ENCODE measurements at places on chromosomes 16 and 17.

DNA sequence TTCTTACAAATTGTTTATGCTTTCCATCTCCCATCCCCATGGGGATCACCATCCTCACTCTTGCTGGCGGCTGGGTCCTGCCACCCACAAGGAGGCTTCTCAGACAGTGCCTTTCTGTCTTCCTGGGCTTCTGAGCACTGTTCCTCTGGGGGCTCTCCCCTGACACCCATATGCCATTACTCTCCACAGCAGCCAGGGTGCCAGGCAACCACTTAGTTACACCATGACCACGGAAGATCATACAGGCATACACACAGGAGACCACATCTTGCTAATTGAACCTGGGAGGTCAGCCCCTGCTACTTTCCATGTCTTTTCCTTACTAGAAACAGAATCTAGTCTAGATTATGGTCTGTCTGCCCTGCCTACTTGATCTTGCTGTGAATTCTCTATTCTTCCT is 27.7 kb upstream of the HS3ST2 start:
- no peak for DNase-seq

DNA sequence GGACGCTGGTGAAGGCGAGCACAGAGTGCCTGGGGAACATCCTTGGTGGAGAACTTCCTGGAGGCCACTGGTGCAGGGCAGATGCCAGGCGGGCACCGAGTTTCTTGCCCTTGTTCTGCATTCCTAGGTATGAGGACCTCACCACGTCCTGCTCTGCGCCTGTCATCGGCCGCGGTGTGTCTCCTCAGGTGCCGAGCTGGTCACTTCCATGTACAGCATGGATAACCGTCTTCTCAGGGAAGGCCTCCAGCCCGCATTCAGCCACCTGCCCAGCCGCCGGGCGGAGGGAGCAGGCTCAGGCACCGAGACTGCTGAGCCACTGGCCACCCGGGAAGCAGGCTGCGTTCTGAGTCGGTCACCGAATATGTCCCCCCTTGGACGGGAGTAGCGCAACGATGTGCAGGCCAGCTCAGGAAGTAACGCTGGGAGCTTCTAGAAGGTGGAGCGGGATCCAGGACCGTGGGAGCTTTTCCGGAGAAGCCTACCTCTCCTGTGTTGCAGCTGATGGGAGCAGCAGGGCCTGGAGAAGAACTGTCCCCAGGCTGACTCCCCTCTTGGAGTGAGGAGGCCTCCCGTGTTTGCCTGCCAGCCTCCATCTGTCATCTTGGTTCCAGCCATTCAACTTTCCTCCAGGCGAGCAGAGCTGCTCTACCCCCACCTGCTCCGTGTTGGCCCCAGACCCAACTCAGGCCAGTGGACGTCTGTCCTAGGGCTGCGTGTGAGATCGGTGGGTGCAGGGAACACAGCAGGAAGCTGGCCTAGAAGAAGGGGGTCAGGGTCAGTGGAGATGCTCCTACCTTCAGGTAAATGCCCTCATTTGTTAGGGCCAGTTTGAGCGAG is 2.1 kb upstream of the BAIAP2 start:
- no peak for DNase-seq

GRCh38 chr17:66450008-66450851 is 147.8 kb downstream of the PRKCA start:
- DNase-seq = no peak

- DNase-seq = peak; percentile 75
These were observed 30.6 kb upstream of the ETV4 start for GRCh38 chr17:43576563-43577229.

DNA sequence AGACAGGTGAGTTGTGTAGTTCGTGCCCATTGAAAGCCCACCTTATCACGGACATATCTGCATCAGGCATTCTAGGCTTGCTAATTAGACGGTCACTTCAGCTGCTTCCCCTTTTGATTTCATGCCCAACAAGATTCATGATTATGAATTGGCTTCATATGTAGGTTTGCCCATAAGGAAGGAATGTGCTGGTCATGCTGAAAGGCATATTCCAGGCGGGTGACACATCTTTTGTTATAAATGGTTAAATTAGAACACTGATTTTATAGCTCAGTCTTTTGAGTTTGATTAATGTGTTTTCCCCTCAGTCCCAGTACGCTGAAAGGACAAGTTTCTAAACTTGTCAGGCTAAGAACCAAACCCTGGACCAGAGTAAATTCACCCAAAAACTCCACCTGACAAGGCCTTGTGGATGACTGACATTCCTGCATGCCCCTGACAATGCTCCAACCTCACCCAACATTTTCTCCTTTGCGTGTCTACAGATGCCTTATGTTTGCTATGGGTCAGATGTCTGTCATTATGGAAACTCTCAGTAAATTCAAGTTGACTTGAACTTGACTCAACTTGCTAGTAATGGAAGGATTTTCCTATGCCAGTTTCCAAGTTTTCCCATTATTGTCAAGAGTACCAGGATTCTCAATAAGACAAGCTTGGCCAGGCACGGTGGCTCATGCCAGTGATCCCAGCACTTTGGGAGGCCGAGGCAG is 421.9 kb downstream of the PMP22 start:
- DNase-seq = no peak

DNA sequence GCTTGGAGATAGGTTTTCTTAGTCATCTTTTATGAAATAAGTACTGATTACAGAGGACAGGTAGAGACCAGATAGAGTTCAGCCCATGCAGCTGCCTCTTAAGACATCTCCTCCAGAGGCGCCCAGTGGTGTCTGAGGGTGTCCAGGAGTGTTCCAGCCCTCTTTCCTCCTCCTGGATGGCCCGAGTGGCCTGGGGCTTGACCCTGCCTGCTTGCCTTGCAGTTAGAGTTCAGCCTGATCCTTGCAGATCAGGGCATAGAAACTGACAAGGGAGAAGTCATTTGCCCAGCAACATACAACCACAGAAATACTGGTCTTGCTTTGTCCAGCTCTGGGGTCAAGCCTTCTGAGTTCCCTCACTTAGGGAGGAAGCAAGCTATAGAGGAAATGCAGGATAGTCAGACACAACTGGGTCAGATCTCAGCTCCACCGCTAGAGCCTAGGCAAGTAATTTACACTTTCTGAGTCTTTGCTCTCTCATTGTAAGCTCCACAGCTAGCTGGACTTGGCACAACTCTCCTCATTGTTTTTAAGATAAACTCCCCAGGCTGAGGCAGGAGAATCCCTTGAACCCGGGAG is 3.6 kb upstream of the CCL1 start:
- DNase-seq = no peak

DNA sequence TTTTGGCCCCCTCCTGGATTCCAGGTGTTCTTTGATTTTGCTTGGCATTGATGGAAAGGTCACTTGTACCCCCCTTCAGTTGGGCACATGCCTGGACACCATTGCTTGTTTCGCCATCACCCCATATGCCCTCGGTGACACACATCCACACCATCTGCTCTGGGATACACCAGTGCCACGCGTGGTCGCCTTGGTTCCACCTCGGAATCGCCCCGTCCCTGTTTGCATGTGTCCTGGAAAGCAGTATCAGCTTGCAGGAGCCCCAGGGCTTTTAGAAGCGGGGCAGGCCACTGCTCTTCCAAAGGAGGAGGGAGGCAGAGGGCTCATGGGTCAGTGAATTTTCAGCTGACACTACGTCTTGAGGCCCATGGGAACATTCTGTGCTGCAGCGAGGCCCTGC is 607.9 kb downstream of the KCNJ18 start:
- DNase-seq = no peak

DNA sequence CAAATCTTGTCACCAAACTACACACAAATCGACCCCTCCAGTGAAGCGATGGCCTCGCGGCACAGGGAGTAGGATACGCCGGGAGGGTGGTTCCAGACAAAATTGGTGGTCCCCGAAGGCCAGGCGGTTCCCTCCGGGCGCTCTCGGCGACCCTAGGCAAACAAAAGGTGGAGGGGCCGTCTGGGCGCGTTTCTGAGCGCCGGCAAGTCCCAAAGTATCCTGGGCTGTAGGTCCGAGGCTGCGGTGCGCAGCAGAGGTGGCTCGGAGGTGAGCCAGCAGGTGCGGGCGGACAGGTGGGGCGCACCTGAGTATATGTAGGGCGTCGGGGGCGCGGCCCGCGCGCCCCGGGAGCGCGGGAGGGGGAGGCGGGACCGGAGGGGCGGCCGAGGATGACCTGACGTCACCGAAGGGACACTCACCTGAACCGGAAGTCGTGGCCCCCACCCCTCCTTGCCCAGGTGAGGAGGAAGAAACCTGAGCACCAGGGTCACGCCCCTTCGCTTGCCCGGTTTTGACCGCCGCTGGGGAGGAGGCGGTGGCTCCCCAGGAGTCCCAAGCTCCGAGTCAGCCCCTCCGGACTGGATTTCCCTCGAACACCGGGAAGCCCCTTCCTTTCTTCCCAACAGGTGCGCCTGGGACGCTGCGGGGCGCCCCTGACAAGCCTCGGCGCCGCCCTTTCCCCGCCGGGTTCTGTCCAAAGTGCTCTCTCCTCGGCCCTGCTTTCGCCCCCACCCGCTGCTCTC is at the start of gene CLDN7:
CLDN7 (minus strand) TSS at position 287 of the 743 bp plus-strand sequence. CDS start 435 bp downstream, outside the sequence.
- no peak for DNase-seq

DNA sequence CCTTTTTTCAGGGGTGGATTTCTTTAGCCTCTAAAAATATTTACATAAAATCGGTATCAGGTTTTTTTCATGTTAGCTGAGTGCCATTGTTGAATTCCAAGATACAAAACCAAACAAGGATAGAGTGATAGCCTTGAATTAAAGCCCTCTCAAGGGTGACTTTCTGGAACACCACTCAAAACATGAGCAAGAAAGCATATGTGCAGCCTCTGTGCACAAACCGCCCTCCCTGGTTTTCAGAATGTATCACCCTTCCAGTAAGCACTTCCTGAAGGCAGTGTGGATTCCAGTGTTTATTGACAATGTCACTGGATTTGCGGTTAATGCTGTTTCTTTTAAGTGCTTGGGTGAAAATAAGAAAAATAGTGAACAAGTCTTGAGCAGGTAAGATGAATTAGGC is 597.7 kb downstream of the TMEM114 start:
- no peak for DNase-seq

- DNase-seq = peak; percentile 15
These were observed 56.1 kb upstream of the ACSF3 start for GRCh38 chr16:89037261-89038152.

DNA sequence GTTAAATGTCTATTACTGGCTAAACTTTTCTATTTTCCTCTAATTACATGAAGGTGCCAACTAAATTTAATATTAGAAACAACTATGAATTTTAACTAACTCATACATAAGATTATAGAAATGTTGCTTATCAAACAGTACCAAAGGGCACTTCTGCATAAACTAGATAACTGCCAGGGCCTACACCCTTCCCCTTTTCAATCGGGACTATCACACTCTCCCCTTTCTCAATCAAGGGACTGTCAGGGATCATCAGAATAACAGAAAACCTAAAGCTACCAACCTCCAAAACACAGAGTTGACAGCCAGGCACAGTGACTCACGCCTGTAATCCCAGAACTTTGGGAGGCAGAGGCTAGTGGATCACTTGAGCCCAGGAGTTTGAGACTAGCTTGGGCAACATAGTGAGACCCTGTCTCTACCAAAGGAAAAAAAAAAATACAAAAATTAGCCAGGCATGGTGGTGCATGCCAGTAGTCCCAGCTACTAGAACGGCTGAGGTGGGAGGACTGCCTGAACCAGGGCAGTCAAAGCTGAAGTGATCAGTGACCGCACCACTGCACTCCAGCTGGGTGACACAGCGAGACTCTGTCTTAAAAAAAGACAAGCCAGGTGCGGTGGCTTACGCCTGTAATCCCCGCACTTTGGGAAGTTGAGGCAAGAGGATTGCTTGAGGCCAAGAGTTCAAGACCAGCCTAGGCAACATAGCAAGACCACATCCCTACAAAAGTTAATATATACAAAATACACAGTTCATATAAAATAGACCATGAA is 3.2 kb upstream of the PHLPP2 start:
- no peak for DNase-seq

DNA sequence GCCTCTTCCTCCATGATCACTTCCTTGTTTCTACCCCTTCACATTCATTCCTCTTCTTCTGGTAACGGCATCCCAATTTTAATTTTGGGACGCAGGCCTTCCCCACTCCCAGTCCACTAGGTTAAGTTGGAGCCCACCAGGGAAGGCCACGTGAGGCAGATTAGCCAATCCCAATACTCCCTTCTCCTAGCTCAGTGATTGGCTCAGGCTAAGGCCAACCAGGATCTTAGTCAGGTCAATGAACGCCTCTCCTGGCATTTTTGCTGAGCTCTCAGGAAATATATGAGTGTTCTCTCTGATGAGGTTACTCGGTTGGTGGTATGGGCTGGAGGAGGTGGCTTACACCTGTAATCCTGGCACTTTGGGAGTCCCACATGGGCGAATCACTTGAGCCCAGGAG is 15.4 kb downstream of the SEZ6L2 start:
- no peak for DNase-seq

DNA sequence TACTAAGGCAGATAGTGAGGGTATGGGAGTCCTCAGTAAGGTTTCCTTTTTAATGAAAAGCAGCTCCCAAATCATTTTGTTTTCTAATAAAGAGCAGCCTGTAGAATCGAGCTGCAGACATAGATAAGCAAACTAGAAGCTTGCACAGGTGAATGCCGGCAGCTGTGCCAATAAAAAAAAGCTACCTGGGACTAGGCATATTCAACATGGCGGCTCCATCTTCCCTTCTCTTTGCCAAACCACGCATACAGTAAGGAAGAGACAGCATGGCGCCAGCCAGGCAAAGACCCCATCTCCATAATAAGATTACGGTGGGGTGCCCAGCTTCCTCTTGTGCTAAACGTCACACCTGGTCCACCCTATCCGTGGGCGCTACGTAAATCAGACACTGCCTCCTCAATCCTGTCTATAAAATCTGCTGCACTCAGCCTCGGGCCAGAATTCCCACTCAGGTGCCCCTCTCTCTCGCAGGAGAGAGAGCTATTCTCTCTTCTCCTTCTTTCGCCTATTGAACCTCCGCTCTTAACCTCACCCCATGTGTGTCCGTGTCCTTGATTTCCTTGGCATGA is 92.7 kb upstream of the FA2H start:
- no peak for DNase-seq

- no peak for DNase-seq
These were observed 87.5 kb downstream of the ASIC2 start for GRCh38 chr17:33205552-33205951.

DNA sequence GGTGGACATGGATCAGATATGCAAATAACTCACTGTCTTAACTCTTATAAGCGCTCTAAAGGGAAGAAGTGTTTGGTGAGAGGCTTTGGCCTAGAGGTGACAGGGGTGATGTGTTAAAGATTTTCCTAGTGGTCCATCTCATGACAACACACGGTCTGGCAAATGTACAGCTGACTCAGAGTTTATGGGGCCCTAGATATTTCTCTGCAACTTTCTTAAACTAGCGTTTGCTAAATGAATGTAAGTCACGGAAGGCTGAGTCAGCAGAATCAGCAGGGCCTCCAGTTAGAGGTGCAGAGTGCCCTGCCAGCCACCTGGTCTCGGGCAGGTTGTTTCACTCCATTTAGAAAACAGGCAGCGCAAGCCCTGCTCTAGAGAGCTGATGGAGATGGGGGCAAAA is 40.1 kb downstream of the CLEC16A start:
- DNase-seq = peak; percentile 80

Data from fibroblast of mammary gland (primary cell).